ENCODE measurements at places on chromosomes 5 and 9.
A peak's percentile ranks its signal among the peaks of the same experiment; 100 is the strongest.

DNA sequence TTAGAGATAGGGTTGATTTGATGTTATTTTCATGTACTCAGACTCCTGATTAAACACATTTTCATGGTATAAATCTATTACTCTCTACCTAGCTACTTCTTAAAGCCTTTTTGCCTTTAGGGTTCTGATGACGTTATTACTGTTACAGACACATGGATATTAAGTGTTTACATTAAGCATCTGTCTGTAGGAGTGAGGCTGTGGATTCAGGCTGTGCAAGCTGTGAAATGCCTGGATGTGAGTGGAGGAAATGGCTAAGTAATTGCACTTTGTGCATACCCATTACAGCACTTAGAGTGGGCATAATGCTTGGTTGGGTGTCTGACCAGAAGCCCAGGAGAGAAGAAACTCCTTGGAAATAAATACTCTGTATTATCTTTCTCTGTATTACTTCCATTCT, 186.8 kb downstream of the SNX18 start:
- DNase-seq = no peak

- no peak for DNase-seq
Measured at GRCh38 chr9:88497224-88497623, 37.8 kb upstream of the NXNL2 start.

DNA sequence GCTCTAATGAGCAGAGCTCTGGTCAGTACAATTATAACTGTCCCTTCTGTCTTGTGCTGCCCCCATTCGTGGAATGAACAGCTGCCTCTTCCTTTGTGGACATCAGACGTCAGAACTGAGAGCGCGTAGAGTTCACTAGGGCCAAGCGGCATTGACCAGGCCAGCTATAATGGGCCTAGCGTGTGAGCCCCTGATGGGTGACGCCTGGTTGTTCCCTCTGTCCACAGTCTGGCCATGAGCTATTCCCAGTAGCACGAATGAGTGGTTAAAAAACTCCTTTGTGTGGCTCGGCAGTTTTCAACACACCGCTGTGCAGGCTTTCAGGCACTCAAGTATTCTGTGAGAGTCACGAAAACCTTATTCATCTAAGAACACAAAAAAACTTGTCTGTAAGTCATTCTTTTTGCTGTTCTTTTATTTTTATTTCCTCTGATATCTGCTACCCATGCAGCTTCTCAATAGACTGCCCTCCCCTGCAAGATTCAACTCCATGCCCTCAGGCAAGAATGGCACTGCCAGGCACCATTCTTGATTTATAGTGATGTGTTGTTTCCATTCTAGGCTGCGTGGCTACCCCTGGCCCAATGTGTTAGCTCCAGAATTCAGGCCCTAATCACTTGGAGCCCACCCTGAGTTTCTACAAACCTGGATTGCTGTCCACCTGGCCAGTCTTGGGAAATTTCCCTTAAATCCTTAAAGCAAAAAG, 52.5 kb downstream of the ANKDD1B start:
- no peak for DNase-seq

- DNase-seq = peak; percentile 75
Measured at GRCh38 chr5:129903466-129904101, 681 bp upstream of the CHSY3 start.

DNA sequence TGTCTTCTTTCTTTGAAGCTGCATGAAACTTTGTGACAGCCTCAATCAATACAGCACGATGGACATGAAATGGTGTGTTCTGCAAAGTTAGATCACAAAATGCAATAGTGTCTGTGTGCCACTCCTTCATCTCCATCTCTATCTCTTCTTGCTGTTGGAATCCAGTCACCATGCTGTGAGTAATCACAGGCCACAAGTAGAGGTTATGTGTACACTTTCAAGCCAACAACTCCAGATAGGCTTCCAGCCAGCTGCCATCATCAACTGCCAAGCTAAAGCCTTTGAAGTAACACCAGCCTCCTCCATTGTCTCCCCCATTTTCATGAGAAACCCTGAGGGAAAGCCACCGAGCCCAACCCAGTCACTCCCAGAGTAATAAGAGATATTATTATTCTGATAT, 360.6 kb downstream of the PTPRD start:
- DNase-seq = peak; percentile 83

DNA sequence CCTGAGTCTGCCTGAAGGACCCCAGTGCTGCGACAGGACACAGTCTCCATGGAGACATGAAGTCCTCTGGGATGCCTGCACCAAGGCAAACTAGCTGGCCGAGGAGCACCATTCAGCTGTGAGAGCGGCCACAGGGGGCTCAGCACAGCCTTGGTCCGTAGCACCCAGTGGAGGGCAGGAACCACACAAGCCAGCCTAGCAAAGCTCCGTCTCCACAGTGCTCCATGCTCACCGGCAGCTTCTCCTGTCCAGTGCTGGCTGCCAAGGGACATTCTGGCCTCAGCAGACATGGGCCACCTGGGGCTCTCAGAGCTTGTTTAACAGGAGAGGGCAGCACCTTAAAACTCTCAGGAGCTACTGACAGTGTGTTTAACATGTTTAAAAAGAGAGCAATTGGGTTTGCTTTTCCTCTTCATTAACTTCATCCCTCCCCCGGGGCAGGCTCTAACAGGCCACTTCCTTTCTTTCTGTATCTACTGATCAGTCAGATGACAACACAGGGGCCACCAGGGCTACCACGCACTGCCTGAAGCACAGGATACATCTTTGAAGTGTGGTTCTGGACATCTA, 57.0 kb downstream of the SECISBP2 start:
- no peak for DNase-seq

DNA sequence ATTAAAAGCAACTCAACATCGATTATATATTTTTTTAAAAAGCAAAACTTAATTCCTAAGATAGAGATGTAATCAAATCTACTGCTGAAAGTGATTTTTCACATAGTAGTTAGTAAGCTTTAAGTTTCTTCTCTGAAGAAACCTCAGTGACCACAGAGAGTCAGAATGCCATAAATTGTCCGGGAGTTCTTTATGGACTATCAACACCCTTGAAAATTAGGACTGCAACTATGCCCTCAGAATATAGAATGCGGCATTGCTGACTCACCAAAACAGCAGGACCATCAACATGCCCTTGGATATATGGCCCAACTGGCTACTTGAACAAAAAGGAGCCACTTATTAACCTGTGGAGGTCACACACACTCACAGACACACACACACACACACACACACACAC, 228.9 kb upstream of the SNX2 start:
- no peak for DNase-seq

DNA sequence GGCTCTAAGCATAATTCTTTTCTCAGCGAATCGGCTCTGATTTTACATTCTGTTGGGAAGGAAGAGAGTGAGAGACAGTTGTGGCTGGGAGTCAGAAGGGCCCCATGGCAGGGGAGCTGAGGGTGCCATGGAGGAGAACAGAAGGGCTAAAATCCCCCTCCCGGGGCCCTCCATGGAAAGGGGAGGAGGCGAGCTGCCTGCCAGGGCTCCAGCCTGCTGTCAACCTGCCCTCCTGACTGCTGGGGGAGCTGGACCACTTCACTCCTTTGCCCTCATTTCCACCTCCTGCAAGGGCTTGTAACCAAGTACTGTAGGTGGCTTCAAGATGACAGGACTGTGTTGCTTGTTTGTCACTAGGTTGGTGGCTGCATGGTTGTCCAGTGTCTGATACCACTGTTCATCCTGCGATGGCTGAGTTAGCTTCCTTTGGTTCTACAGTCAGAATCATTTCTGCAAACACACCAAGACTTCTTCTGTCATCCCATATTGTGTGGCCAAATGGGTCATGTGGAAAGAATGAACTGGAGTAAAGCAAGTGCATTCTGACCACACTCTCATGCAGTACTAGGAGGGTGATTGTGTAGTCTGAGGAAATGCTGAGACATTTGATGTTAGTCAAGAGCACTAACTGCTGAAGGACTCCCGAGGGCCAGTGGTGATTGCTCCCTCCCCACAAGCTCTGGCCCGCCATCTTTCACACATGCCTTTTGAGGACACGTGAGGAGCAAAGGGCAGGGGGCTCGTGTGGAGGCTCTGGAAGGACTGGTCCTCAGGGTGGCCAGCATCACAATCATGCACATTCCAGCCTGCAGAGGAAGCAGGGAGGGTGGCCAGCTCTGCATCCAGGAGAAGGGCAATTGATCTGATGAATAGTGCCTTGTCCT, 307.2 kb downstream of the GADD45G start:
- DNase-seq = no peak

DNA sequence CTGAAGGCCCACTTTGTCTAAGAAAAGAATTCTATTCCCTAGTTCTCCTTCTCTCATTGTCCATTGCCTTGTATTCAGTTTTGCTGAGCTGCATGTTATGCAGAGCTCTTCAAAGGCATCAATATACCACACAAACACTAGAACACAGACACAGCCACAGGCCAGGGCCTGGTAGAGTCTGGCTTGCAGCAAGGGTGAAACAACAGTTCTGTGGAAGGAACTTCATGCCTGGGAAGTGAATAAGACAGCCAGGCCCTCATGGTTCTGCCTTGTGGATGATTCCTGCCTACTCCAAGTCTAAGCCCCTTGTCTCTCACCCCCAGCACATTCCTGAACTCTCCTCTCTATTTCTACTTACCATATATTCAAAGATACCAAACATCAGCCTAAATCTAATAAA, 30.8 kb downstream of the KLHL3 start:
- no peak for DNase-seq

DNA sequence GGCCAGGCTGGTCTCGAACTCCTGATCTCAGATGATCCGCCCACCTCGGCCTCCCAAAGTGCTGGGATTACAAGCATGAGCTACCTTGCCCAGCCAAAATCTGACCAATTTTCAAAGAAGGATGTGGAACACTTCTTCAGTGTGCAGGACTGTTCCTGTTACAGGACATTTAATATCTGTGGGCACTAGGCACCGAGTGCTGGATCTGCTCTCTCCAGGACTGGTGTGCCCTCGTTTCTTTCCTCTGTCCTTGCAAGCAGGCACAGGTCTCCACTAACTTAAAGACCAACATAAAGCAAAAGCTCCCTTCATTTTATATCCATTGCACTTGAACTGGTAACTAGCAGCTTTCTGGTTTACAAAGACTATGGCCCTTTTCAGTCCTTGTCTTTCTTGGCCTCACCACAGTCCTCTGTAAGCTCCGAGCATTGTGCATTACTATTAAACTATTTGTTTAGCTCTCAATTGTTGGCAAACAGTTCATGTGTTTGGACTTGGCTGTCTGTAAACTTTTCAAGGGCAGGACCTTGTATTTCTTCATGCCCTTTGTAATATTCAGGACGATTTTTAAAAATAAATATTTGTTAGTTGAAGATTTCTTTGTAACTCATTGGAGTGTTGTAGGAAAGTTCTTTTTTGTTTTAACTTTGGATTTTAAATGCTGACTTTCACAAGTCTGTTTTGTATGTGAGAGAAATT, 37.3 kb downstream of the ARHGEF28 start:
- DNase-seq = no peak

- no peak for DNase-seq
Measured at GRCh38 chr5:176161431-176161830, 76.8 kb upstream of the SIMC1 start.

GRCh38 chr9:133182151-133182550, 18.4 kb upstream of the GBGT1 start:
- DNase-seq = no peak

- DNase-seq = no peak
Measured at GRCh38 chr9:96461336-96461735, 11.4 kb downstream of the HABP4 start.

- DNase-seq = no peak
Measured at GRCh38 chr9:68546596-68547390, 6.1 kb upstream of the TMEM252 start.

GRCh38 chr9:14935106-14935751, 25.0 kb upstream of the FREM1 start:
- no peak for DNase-seq

- no peak for DNase-seq
Measured at GRCh38 chr9:95840074-95840473, 35.4 kb upstream of the ERCC6L2 start.

DNA sequence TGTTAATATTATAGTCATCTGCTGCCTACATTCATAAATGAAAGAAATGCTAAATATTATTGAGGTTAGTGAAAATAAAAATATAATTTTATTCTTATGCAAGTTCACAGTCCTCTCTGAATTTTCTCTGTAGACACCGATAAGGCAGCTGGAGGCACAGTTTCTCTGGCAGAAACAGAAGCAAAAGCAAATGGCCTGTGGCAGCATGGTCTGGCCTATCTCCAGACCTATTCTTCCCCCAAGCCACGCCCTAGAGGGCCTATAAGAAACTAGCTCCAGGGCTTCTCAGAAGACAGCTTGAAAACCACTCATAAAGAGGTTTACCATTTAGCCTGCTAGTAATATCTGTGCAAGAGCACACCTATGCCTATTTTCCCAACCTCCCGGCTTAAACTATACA, 28.4 kb downstream of the MRPS27 start:
- DNase-seq = no peak

DNA sequence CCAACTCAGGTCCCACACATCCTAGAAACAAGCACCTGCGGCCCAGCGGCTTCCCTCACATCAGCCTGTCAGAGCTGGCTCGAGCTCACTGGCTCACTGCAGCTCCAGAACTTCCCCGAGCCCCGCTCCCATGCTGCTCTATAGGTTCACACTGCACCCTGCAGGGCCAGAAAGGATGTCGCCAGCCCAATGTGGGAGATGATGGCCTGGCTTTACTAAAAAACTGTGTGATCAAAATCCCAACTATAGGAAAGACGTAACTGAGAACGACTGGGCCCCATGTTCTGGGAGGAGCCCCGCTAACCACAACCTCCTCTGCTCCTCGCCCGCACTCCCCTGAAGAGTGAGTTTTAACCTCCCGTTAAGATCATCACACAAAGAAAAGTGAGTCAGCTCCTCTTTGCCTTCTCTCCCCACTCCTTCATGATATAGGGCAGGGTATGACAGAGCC, 4.6 kb downstream of the SURF4 start:
- no peak for DNase-seq

DNA sequence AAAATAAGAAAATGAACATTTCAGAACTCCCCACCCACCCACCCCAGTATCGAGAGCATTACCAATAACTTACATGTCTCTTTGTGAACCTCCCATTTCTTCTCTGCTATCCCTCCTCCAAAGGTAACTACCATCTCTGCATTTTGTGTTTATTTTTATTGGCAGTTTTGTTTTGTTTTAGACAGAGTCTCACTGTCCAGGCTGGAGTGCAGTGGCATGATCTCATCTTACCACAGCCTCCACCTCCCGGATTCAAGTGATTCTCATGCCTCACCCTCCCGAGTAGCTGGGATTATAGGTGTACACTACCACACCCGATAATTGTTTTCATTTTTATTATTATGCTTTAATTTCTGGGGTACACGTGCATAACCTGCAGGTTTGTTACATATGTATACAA, 21.7 kb upstream of the GLIS3 start:
- DNase-seq = no peak

DNA sequence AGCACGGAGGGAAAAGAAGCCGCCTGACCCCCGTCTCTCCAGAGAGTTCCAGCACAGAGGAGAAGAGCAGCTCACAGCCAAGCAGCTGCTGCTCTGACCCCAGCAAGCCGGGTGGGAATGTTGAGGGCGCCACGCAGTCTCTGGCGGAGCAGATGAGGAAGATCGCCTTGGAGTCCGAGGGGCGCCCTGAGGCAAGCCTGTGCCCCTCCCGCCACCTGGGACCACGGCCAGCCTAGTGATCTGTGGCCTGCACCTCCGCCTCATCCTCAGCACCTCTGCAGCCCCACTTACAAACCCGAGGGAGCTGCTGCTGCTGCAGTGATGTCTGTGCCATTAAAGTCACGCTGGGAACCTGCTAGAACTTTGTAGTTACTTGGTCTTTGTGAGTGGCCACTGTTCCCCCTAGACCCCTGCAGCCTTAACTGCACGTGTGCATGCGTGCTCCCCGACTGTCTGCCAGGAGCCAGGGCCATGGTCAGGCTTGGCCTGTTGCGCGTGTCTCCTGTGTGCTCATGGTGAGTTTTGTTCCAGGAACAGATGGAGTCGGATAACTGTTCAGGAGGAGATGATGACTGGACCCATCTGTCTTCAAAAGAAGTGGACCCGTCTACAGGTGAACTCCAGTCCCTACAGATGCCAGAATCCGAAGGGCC, 12.5 kb downstream of the SQSTM1 start:
- DNase-seq = no peak
